ENCODE measurements at places on chromosomes 2 and 18.

DNA sequence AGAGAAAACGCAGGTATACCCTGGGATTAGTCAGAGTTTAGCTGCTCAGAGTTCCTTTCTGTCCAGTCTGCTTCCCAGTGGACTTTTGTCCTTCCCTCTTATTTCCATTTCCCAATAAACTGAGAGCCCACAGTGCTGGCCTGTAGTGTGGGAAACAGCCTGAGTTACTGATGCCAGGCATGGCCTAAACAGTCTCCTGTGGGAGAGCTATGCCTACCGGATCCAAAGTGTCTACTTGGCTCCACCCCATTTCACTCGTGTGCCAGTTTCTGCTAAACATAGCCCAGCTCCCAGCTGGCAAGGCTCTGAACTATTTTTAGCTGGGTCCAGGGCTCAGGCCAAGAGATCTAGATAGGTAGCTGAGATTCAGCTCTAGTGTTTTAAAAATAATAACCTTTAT lies 15.6 kb upstream of the PPP1CB start:
- DNase-seq = no peak

DNA sequence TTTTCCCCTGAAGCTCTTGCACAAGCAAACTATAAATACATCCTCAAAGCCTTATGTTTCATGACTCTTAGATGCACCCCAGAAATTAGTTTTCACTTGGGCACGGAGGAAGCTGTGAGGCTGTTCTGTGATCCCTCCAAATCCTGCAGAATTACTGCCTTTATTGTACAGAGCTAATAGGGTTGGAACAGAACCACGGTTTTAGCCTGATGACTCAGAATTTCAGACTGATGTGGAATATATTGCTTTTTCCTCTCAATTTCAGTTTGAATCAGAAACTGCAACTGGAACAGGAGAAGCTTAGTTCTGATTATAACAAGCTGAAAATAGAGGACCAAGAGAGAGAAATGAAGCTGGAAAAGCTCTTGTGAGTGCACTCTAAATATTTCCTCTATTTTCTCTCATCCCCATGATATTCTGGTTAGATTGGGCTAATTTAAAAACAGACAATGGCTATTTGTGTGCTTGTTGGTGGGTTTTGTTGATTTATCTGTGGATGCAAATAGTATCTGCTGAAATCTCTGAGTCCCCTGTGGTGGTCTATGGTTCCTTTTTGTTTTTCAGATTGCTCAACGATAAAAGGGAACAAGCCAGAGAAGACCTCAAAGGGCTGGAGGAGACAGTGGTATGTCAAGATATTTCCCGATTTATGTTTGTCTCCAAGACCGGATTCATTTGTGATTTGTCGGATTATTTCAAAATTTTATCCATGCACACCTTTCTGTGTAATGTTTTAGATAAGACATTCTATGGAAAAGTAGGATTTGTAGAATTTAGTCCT lies 38.2 kb upstream of the LYPD6B start:
- DNase-seq = no peak

- no peak for DNase-seq
Measured at GRCh38 chr18:10515456-10515855, 10.4 kb upstream of the NAPG start.

DNA sequence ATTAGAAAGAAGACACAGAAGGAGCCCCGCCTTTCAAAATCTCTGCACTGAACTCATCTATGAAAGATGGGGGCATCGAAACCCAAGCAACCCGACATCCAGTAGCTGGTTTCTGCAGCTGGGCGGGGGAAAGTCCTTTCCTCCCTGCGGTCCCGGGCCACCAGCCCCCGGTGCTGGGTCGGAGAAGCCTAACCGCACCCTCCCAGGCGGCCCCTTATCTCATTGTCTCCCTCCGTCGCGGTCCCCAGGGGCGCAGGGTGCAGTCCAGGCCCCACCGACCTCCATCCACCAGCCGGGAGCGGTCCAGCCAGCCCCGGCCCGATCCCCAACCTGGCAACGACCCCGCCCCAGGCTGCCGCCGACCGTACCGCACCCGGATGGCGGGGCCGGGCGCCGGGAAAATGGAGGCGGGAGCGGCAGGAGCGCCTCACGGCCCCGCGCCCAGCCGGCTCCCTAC lies 452 bp downstream of the RAPH1 start:
- DNase-seq = peak; percentile 0

DNA sequence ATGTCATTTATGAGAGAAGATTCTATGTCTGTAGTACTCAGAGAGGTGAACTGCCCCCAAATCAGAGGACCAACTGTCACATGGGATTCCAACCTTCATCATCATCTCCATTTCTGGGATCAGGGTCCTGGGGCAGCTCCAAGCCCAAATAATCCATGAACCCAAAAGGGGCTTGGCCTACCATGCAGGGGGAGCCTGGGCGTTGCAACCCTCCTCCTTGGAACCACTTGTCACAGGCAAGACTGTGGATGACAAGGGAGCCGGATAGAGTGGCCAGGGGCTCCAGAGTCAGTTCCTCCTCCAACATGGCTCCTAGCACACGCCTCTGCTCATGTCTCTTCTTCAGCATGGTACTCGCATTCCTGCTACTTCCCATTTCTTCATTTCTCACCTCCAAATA lies 7.9 kb downstream of the CTLA4 start:
- no peak for DNase-seq

- DNase-seq = no peak
Measured at GRCh38 chr2:163401481-163401880, 334.3 kb downstream of the FIGN start.

DNA sequence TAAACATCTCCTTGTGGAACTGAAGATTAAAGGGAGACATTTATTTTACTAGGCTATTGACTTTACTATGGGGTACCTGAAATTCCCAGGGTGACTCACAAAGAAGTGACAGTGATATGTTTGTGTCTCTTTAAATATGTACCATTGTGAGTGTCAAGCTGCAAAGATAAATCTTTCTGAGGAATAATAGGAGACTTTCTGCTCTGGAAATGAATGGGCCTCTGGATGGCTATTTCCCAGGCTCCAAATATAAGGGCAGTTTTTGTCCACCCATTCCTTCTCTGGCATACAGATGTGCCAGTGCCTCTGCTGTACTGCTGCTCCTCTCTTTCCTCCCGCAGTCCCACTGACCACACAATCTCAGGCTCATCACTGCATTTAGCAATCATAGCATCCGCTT lies 586.4 kb upstream of the CNTNAP5 start:
- no peak for DNase-seq

DNA sequence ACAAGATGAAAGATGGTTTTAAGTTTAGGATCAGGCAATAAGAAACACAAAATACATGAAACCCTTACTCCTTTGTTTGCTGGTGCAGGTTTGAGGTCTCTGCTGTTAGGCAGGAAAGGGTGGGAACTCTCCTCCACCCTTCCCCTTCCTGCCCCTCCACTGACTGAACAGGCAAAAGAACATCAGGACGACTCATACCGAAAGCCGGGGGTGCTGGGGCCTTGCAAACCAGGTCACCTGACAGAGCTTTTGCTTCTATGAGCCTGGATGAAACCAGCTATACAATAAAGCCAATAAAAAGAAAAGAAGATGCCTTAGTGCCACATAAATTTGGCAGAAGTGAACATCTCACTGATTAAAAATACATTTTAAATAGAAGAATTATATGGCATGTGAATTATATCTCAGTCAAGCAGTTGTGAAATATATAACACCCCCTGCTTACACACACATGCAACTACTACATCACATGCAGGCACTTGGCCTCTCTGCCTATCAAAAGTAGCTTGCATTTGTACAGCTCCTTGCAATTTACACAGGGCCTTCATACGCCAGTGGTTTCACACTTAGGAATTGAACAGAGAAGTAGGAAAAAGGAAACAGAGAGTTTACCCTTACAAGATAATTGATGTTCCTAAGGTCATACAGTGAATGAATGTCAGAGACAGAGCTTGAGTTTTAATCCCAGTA lies 215.1 kb upstream of the TRIB2 start:
- peak; percentile 49 for DNase-seq

GRCh38 chr18:75456199-75456631 lies 28.7 kb upstream of the SMIM21 start:
- peak; percentile 39 for DNase-seq

DNA sequence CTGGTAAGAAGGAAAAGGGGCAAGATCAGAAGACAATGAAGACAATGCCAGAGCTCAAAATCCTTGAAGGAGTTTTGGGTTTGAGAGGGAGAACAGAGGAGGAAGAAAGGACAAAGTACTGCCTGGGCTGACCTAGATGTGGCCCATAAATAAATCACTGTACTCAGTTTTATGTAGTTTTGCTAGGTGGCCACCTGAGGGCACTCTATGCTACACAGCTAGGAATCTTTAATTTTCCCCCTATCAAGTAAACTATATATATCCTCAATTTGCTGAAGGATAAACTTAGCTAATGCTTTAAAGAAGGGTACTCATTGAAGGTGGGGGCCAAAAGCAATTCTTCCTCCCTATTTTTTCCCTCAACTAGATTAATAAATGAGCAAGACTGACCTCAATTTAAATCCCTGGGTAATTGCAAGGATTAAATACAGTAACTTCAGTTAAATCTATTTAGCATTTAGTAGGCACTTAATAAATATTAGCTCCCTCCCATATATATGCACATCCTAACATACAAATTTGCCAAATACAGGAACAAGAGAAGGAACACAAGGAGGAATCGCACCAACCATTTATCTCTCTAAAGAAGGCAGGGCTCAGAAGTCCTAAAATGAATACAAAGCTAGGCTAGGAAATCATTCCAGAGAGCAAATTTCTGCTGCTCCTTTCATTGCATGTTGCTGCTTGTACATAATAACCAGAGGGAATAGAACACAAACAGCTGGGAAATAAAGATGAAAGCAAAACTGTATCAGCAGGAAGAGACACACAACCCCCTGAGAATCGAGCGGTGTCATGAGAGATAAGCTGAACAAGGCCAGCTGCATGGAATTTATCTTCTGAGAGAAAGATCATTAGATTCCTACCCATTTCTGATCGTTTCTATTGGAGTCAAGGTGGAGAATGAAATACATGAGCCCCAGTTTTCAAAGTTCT lies 540.1 kb downstream of the NRXN1 start:
- DNase-seq = no peak

DNA sequence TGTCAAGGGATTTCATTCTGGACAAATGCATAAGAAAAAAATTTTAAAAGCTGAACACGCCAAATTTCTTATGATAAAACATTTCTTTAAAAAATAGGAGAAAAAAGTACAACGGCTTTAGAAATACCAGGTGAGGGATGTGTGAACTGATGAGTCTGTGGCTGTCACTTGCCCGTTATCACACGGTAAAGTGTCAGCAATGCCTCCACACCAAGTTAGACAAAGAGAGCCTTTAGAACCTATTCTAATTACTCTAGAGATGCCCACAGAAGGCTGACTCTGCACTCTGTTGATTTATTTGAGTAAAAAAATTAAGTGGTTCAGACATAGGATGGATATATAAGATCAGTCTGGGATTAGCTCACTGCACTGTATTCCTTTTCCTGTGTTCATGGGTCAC lies 523.8 kb downstream of the RNF144A start:
- DNase-seq = no peak

GRCh38 chr2:147149575-147150240 lies 695.1 kb upstream of the ACVR2A start:
- no peak for DNase-seq

GRCh38 chr2:206096876-206097275 lies 10.9 kb upstream of the INO80D start:
- DNase-seq = no peak

- DNase-seq = no peak
Measured at GRCh38 chr2:222297600-222297935, 1.2 kb downstream of the PAX3 start.

- peak; percentile 13 for DNase-seq
Measured at GRCh38 chr2:149040451-149040850, 2.0 kb downstream of the LYPD6B start.

DNA sequence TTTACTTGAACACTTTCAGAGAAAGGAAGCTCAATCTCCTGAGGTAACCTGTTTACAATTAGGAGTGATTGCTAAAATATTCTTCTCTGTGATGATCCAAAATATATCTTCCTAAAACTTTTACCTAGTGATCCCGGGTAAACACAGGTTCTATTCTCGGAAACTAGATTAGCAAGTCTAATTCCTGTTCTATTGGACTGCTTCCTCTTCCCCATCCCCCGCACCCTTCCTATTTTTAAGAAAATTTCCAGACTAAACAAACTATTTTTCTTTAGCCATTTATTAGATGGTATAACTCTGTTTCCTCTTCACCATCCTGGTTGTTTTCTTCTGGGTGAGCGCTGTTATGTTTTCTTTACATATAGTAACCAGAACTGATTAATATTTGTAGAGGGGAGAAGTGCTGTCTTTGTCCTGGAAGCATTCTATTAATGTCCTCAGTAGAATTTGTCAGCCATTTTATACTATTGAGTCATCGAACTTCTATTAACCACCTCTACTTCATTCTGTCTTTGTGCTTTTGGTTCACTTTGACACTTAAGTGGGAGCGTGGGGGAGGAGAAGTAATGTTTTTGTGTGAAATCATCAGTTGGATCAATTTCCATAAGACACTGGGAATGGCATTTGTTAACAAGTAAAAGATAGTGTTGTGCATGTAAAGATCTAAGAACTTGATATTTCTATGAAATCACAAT lies 31.8 kb downstream of the CREB1 start:
- no peak for DNase-seq

DNA sequence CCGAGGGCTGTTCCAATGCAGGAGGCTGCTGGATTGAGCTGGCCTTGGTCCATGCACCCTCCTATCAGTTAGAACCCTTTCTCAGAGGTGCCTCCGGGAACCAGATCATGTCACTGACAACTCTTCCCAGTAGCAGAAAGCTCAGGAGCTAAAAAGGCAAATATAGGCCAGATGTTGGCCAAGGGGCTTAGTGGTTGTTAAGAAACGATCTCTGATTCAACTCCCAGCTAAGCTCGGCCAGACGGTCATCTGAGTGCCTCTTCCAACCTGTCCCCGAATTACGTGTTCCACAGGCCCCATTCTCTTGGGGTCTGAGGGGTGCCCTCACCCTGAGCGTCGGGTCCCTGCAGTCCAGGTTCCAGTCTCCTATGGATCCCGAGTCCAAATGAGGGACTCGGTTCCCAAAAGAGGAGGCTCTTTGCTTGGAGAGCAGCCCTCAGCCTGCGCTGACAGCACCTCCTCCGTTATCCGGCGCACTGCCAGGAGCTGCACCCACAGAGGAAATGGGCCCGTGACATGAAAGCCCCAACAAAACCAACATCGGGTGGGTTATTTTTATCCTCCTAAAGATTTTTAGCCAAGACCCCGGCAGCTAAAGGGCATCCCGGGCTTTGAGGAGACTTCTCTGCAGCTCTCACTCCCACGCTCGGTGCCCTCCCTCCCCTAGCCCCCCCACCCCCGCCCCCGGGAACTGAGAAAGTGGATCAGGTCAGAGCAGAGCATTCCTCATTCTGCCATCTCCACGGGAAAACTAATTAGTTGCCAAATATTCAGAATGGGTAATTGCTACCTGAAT lies 106.6 kb upstream of the ID2 start:
- no peak for DNase-seq

DNA sequence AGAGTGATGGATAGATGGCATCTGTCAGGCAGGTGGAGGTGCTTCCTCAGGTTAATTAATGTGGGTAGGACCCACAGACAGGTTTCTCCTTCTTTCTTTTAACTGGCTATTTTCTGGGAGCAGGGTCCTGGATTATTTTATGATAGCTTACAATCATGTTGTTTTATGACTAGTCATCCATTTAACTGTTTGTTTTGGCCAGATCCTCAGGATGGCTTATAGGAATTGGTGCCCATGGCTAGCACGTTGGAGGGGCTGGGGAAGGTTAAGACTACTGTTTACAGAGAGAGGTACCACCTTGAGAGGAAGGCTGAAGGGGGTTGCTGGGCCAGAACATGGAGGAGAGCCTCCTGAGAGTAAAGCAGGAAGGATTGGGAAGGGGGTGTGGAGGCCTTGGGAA lies 78.0 kb upstream of the MGAT5 start:
- DNase-seq = no peak

- no peak for DNase-seq
Measured at GRCh38 chr2:212721026-212721451, 182.4 kb upstream of the ERBB4 start.

Measured in stimulated activated CD4-positive, alpha-beta T cell treated with anti-CD3 and anti-CD28 coated beads, Interleukin-15, amount 100 ng/mL, for 1 hour (primary cell).